Heart right ventricle (tissue), 16 donors: ENCODE measurements at places on chromosomes 3 and 15. TPM values are rescaled to one million over a fixed set of nuclear protein-coding genes. Genes with fewer than 3 reads are reported as not detected.

- DNase-seq = no peak
Measured at GRCh38 chr3:59515966-59516365, 466.1 kb upstream of the CFAP20DC start.

- DNase-seq = no peak
Measured at GRCh38 chr3:190265796-190266195, 56.5 kb downstream of the CLDN1 start.

- no peak for DNase-seq
Measured at GRCh38 chr15:69784798-69785566, 312.7 kb downstream of the TLE3 start.

MEGF11 gene
- not detected for total RNA-seq

TAGLN3 gene
- total RNA-seq = 0.58 TPM

PRICKLE2 gene
- total RNA-seq = 11.7 TPM

SLC2A2 gene
- not detected for total RNA-seq
